ENCODE measurements at places on chromosomes 4 and X.

GRCh38 chr4:164771088-164771487 lies 17.2 kb downstream of the SMIM31 start:
- no peak for DNase-seq

DNA sequence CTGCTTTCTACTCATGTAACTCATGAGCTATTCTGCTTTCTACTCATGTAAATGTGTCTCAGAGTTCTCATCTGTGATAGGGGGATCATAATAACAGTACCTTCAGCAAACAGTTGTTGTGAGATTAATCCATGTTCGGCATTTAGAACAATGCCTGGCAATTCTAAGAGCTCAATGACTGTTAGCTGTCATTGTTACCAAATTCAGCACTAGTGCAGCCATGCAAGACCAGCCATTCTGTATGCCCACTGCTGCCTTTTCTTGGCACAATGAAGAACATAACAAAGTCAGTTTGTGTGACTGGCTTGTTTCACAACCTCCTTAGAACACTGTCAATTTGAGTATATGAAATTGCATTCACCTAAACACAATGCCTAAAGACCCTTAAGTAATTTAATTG lies 163.2 kb downstream of the ANK2 start:
- DNase-seq, result no peak

GRCh38 chrX:65578346-65578745 lies 43.8 kb upstream of the LAS1L start:
- no peak for DNase-seq

DNA sequence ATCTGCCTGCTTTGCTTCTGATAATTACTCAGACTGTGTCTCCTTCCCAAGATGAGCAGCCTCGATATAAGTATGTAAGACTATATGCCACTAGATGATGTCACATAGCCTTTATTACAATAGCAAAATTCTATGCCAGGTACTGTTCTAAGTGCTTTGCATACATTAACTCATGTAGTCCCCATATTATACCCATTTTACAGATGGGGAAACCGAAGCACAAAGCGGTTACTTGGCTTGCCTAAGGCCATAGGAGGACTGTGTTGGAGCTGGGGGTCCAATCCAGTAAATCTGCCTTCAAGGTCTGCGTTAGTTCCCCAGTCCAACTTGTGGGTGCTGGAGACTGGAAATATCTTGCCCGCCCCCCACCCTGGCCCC lies 826 bp upstream of the SCML1 start:
- no peak for DNase-seq

GRCh38 chr4:129604632-129605255 lies 508.8 kb downstream of the C4orf33 start:
- no peak for DNase-seq

GRCh38 chr4:27013012-27013411 lies 152.4 kb downstream of the STIM2 start:
- DNase-seq, result no peak
